ENCODE measurements at places on chromosomes 3 and 15.

GRCh38 chr15:68387381-68388143, 44.4 kb downstream of the ITGA11 start:
- DNase-seq = no peak

DNA sequence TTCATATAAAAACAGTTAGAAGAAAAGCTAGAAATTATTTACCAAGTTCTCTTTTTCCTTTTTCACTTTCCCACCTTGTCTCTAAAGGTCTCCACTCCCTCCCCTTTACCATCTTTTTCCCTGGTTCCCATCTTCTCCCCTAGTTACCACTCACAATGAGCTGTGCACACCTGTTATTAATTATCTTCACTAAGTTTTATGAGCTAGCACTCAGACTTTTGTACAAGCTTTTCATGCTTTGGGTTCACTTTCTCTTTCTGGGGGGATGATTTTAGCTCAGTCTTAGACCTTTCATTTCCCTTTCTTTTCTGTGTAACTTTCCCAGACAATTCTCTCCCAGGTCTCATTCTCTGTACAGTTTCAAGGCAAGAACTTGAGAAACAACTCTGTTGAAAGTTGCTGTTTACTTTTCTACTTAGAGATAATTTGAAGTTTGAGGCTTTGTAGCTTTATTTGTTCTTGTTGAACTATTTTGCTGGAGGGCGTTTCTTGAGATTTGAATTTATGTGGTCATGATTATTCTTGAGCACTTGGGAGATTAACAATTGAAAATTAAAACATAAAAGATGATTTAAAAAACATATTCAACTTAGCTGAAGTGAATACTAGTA, 24.0 kb upstream of the AADAC start:
- DNase-seq = no peak

DNA sequence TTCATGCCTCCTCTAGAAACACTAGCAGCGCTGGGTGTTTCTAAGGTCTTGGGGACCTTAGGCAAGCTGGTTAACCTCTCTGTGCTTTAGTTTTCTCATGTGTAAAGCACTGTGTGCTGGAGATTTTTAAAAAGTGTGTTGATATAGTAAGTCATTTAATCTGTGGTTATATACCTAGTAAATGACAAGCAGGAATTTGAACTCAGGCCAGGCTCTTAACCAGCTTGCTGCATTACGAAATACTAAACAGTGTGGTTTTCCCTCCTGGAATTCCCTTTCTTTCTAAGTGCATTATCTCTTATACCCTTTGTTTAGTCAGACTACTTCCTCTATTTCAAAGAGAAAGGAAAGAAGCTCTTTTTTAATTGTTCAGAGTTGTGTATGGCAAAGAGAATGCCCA, 26.5 kb downstream of the NEO1 start:
- no peak for DNase-seq

GRCh38 chr3:116667791-116668190, 41.8 kb upstream of the TUSC7 start:
- no peak for DNase-seq

DNA sequence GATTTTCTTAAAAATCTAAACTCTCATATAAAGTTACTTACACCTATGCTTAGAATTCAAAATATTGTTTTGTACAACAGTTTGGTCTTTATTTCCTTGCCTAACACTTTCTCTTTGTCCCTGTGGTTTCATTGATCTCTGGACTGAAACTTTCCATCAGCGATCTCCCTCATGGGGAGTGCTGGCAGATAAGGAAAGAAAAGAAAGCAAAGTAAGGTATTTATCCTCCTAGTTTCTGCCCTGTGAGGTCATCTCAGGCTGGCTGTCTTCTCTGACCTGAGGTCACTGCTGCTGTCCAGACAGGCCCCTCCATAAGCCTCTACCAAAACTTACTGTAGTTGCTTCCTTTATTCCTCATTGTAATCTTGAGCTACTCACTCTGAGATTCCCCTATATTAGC, 57.9 kb upstream of the EPHA6 start:
- no peak for DNase-seq

Measured in activated effector memory CD4-positive, alpha-beta T cell treated with Interleukin-2 at 50 U/mL for 16 hours (primary cell).